HCT116 (cell line): ENCODE measurements at places on chromosomes 3 and 15. TPM values are rescaled to one million over a fixed set of nuclear protein-coding genes. Genes with fewer than 3 reads are reported as not detected.

Gene DTWD1
- total RNA-seq, result 34.5 TPM

Gene MEGF11
- 2.3 TPM for total RNA-seq

Gene NKTR
- total RNA-seq, result 59.7 TPM

Gene NEDD4
- 13.7 TPM for total RNA-seq

Gene IGSF10
- 0.02 TPM for total RNA-seq
